BJ (cell line): ENCODE measurements at places on chromosomes 2 and 18.

- no peak for DNase-seq
Observed at GRCh38 chr2:227386630-227387029, 1.1 kb downstream of the SCYGR1 start.

GRCh38 chr2:140905083-140905781 lies 1225.6 kb downstream of the LRP1B start:
- no peak for DNase-seq

- no peak for DNase-seq
Observed at GRCh38 chr18:31061945-31062344, 19.4 kb upstream of the DSC3 start.

DNA sequence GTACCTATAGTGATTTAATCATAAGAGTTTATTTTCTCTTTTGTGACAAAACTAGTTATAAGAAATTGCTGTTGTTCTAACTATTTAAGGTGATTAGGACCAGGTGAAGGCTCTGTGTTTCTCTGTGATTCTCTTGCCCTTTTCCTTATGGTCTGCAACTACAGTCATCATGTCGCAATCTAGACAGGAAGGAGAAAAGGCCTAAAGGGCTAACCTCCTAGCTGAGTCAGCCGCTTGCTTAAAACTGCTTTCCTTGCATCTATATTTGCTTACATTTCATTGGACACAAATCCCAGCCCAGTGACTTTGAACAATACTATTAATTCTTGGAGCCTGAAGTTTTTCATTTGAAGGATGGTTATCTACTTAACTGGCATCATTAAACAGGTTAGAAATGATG lies 93.1 kb downstream of the PIK3C3 start:
- peak; percentile 69 for DNase-seq

DNA sequence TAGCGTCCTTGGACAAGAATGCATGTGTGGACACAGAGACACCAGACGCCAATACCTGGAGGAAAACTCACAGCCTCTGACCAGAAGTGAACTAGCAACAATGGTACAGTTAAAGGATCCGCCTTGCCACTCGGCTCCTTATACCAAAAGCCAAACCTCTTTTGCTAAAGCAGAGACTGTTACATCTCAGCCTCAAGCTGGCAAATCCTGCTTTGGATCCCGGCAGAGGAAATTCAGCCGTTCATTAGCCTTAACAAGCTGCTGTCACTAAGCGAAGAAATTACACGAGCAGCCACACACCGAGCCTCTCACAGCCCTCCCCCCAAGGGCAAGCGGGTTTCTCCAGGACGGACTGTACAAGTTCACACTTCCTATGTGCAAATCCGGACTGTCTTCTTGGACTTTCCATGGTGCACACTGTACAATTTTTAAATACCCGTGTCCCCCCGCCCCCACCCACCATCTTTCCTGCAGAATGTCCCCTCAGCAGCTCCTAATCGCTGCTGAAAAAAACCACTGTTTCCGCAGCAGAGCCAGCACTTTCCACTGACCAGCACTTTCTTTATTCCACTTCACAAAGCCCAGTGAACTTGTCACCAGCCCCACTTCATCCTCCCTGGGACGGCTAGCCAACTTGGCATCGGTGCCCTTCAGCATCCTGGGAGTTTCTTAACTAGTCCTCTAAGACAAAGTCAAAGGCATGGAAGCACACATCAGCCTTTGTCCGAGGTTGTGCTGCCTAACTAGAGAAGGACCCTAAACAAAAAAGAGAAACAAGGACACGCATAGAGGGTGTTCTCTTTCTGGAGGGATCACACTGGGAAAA lies 1.5 kb downstream of the KLF7 start:
- no peak for DNase-seq

- DNase-seq = no peak
Observed at GRCh38 chr2:112001136-112001715, 53.8 kb upstream of the TMEM87B start.

GRCh38 chr18:11247381-11247970 lies 98.1 kb upstream of the PIEZO2 start:
- no peak for DNase-seq
